ENCODE measurements at places on chromosomes 2 and 18.

GRCh38 chr2:102433973-102434654, 11.2 kb downstream of the IL18RAP start:
- no peak for DNase-seq

GRCh38 chr2:241984271-241984655, 114.7 kb downstream of the RTP5 start:
- no peak for DNase-seq

- DNase-seq, result no peak
Measured at GRCh38 chr2:200453853-200454534, 55.9 kb downstream of the KCTD18 start.

- DNase-seq, result no peak
Measured at GRCh38 chr2:122378521-122378920, 623.1 kb downstream of the TSN start.

DNA sequence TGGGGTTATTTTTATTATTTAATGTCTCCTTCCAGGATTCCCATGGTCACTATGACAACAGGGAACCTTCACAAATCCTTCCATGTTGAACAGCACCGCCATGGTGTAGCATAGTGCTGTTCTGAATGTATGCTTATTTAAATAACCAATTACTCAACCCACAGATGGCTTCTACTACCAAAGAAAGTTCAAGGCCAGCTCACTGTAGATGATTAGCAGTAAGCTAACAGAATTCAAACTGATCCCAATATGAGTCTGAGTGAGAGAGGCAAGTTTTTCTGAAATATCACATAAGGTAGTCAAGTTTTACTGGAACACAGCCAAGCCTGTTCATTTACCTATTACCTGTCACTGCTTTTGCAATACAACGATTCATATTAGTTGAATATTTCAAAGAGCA, 51.2 kb downstream of the CLASP1 start:
- no peak for DNase-seq

- DNase-seq, result no peak
Measured at GRCh38 chr2:231398585-231398984, 3.1 kb downstream of the B3GNT7 start.

GRCh38 chr2:233011702-233012131, 1.3 kb downstream of the NGEF start:
- DNase-seq, result no peak

GRCh38 chr2:216520112-216520511, 21.5 kb downstream of the RPL37A start:
- DNase-seq, result no peak

DNA sequence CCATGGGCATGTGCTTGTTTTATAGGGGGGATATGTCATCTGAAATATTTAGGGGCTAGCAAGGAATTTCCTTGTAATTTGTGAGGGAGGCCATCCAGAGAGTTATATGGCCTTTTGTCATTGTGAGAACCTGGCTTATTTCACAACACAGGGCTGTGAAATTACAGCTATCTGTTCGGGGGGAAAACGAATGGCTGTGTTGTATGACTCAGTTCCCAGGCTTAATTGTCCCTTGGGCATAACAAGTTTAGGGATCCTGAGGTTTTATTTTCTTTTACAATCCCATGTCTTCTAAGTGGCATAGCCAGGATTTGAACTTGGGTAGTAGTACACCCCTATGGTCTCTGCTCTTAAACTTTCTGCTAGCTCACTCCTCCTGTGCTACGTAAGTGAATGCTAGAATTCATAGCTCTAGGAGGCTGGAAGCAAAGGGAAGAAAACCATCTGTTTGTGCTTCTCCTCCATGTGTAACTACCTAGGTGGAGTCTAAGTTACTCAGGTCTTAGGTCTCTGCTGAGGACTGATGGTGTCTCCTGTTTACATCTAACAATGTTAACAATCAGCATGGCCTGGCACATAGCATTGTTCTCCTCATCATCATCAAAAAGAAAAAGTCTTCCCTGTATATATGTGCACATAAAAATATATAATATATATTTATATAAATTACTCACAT, 53.8 kb downstream of the SKA1 start:
- no peak for DNase-seq

- no peak for DNase-seq
Measured at GRCh38 chr2:120558847-120559246, 176.8 kb upstream of the GLI2 start.

DNA sequence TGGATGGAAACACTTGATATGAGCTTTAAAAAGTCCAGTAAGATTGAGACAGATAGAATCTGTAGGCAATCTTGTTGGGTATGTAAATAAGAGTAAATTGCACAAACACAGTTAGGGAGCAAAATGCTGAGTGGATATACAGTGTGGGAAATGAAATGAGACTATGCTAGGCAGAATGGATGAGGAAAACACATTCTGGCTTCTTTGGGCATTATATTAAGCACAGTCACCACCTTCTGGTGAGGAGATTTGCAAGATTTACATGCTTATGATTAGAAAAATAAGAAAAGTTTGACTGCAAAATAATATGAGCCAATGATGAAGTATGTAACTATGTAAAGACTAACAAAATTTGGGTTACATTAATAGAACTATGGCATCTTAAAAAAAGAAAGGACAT, 2165.0 kb upstream of the CELF4 start:
- DNase-seq, result no peak

DNA sequence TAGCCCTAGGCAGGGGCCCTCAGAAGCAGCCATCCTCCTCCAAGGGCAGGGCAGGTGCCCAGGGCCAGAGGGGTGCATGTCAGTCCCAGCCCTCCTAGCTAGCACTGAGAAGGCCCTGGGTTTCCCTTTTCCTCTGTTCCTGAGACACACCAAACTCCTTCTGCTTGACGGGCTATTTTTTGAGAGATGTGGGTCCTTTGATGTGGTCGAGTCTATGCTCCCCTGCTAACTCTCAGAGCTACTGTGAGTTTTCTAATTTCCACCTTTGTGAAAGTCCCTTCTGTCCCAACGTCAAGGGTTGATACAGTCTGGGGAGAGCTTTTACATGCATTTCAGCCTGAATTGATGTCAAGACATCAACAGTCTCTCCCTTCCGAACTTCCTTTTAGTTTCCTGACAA, 51.4 kb downstream of the TRPM8 start:
- no peak for DNase-seq

DNA sequence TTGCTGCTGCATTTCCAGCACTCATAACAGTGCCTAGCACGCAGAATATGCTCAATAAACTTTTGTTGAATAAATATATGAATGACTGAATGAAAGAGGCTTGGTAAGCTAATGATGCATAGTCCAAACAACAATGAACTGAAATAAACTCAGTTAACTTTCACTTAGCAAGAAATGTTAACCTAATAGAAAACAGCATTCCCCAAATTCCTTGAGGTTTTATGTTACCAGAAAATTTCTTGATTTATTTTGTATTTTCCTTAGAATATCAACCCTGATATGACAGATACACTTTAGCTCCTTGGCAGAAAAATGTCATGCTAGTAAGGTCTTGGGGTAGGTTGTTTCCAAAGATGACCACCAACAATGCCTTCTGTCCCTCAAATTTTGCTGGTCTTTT, 217.4 kb downstream of the KCNE4 start:
- no peak for DNase-seq

- no peak for DNase-seq
Measured at GRCh38 chr18:8847066-8847755, 141.9 kb downstream of the MTCL1 start.

GRCh38 chr18:13608791-13609532, 117.4 kb downstream of the FAM210A start:
- no peak for DNase-seq

DNA sequence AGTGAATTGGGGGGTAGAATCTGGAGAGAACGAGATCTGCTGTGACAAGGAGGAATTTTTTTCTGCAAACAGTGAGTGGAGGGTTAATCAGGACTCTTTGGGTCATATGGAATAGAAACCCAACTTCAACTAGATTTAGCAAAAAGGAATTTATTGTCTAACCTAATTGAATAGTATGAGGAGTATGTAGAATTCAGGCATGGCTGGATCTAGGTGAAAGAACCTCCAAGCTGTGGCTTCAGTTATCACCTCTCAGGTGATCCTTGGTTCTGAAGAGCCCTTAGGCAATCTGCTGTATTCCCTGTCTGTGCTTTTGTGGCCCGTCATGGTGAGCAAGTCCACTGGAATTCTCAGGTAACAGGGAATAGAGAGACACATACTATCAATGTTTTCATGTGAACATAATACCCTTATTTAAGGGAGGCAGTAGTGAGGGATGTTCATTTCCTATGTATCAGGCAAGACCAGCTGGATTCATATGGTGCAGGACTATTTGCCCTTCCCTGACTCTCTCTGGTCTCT, 164.7 kb downstream of the ALPK2 start:
- no peak for DNase-seq

DNA sequence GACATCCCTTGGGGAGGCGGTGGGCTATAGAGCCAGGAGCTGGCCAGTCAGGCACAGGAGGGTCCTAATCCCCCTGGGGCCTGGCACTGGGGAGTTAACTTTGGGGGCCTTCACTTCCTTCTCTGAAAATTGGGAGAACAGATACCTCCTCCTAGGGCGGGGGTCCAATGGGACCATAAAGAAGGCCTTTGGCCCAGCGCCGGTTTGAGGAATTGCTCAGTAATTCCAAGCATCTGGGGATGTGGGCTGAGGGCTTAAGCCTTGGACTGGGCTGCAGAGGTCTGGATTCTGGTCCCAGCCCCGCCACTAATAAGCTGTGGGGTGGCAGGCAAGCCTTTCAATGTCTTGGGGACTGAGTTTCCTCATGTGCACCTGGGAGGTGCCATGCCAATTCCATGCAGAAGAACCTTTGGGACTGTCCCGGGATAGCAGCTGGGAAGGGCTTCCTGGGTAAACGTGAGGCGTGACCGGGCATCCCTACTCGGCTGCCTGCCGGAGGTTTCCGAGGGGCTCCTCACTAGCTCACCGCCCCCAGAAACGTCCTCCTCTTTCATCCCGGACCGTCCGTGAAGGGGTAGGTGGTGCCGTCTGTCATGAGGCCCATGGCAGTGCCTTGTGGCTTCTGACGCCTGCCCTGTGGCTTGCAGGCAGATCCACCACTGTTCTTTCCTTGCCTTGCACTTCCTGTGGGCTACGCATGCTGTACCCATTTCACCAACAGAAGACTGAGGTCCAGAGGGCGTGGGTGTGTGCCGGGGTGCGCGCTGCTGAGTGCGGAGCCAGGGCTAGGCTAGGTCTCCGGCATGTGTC, 67.4 kb upstream of the HPCAL1 start:
- DNase-seq, result no peak

DNA sequence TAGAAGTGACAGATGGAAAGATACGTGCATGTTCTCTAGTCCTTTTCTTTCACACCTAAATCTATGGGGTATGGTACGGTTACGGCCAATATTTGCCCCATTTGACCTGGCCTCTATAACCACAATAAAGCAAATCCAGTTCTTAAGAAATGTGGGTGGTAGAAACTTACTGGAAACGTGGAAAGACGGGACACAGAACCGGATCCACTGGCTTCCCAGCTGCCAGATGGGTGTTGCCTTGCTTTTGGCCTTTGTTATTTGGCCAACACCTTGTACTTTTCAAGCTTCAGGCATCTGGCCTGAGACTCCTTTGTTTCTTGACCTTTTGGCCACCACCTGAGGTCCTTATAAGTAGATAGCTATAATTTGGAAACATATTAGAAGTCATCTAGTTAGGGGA, 635.9 kb downstream of the SLC4A3 start:
- no peak for DNase-seq

GRCh38 chr2:180195847-180196246, 188.8 kb upstream of the CWC22 start:
- DNase-seq, result no peak

DNA sequence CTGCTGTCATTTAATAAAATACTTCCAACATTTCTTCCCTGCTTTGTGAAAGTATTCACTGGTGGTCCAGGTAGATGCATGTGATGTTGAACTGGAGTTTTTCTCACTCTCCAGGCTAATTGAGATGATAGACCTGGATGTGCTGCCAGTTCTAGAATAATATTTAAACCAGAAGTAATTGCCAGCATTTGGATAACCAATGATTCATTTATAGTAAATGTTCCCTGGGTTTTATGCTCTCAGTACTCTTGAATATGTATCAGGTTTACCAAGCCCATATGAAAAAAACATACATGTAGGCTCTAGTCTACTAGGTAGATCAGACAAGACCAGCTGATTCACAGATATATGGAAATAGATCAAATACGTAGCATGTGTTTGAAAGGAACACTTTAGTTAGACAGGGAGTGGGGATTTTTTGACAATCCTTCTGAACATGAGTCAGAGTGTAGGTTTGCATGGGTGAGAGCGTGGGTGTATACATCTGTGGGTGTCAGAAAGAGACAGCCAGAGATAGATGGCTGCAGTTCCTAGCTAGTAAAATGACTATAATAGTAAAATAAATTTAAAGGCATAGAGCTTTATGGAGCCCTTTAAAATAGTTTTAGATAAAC, 115.1 kb downstream of the NAB1 start:
- no peak for DNase-seq

GRCh38 chr18:8328126-8328525, 281.1 kb upstream of the RAB12 start:
- DNase-seq, result no peak

DNA sequence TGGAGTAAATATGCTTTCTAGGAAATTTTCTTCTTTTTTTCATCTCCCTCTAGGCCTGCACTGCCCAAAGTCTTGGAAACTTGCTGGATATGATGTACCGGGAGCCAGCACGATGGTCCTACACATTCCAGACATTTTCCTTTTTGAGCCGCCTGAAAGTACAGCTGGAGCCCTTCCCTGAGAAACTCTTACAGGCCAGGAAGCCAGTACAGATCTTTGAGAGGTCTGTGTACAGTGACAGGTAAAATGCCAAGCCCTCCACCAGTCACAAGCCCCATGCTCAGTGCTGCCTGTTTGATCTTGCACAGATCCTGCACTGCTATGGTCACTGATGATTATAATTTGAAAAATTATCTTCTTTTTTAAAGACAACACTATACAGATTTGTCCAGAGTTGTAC, 20.0 kb downstream of the DGUOK start:
- DNase-seq, result no peak

GRCh38 chr2:204608237-204608939, 63.1 kb downstream of the PARD3B start:
- peak; percentile 25 for DNase-seq

DNA sequence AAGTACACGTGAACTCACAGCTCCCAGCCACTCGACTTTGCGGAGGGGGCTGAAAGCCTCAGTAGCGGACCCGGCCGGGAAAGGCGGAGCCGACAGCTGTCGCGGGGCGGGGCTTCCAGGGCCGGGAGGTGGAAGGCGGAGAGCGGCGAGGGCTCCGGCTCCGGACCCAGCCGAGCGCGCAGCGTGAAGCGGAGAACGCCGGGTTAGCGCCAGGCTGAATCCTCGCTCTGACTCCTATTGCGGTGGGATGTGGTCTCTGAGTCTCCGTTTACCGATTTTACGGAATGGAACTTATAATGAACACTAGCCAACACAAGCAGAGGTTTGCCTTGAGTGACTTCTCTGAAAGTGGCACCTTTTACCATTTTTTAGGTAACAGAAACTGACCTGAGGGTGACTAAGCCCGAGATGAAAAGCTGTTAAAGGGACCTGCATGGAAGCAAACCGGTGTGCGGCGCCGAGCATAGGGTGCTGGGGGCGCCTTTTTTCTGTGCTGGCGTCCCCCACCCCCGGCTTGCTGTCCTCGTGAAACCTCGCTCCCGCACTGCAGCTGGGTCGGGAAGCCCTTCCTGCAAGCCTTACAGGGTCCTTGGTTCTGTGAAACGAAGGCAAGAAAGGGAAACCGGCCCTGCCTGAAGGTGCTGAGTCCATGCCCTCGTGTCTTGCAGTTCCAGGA, 72.9 kb downstream of the EN1 start:
- no peak for DNase-seq

Measured in right renal cortex interstitium (tissue), 3 donors.